ENCODE measurements at places on chromosomes 2 and 18. TPM values are rescaled to one million over a fixed set of nuclear protein-coding genes. Genes with fewer than 3 reads are reported as not detected.

Gene TUBB8B
- total RNA-seq: not detected

Gene VIL1
- not detected for total RNA-seq

Gene COLEC11
- total RNA-seq: 0.15 TPM

- H3K4me1 ChIP-seq: no peaks in the 10 kb centered on the region
- no peak overlapping the region for H3K4me3 ChIP-seq
- DNase-seq: no peak
- no peaks in the 10 kb centered on the region for H3K36me3 ChIP-seq
Observed at GRCh38 chr2:14530506-14530905, 102.0 kb upstream of the LRATD1 start.

GRCh38 chr2:138028538-138028937 lies 64.3 kb downstream of the HNMT start:
- no peaks in the 10 kb centered on the region for H3K36me3 ChIP-seq
- no peaks in the 10 kb centered on the region for H3K27me3 ChIP-seq

- peak overlapping the region; percentile 78 for H3K27ac ChIP-seq
- no peaks in the 10 kb centered on the region for H3K36me3 ChIP-seq
- no peaks in the 10 kb centered on the region for H3K27me3 ChIP-seq
- peak; percentile 20 for DNase-seq
- peaks cover 40% of the 10 kb centered on the region for H3K4me1 ChIP-seq
Observed at GRCh38 chr2:221529943-221530652, 42.0 kb downstream of the EPHA4 start.
